ENCODE measurements at places on chromosomes 2 and 18.

- no peak for DNase-seq
Observed at GRCh38 chr2:23661276-23662050, 265.5 kb downstream of the ATAD2B start.

- no peak for DNase-seq
Observed at GRCh38 chr2:143955401-143956065, 564.4 kb downstream of the ZEB2 start.

DNA sequence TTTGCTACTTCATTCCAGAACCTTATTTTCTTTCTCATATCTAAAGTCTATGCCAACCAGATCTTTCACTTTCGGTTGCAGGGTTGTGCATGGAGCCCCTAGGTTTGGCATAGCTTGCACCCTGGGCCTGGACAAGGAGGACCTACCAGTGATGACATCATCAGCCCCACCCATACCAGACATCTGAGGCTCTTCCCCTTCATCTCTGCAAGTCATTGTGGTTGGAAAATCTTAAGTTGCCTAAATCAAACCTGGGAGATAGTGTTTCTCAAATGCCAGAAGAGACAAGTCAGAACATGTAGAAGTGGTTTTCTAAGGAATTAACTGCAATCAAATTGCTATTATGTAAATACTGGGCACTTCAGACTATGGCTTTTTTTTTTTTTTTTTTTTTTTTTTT lies 363.3 kb downstream of the ZNF516 start:
- DNase-seq = no peak

DNA sequence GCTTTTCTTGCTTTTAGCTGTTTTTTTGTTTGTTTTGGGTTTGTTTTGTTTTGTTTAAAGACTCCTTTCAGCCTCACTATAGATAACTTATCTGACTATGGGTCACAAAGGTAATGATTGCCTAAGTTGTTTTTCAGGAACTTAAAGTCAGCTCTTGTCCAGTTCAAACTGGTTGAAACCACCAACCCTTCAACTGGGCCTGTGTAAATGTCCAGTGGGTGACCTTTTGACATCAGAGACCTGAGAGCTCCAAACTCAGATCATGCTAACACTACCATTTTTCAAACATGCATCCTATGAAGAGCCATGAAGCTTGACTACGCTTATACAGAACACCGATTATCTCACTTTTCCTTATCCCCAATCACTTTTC lies 144.6 kb upstream of the RMP24 start:
- no peak for DNase-seq

GRCh38 chr2:209936106-209936666 lies 66.3 kb upstream of the RPE start:
- DNase-seq = no peak

DNA sequence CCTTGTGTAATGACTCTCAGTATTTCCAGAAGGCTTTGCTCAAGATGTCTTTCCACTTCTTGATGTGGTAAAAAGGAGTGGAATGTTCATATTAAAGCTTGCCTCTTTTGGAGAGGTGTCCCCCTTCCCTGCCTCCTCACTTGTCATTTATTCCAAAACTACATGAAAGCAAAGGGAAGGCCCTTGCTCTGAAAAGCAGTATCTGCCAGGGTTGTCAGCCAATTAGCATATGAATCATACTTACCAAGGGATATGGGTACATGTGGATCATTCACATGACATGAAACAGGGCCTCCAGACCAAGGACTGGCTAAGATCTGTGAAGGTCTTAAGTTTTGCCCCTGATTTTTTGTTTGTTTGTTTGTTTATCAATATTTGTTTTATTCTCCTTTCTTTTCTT lies 31.3 kb downstream of the ANXA4 start:
- no peak for DNase-seq

All from NCI-H2029 treated with DMSO at 0.1 percent for 48 hours (cell line).